ENCODE measurements at places on chromosomes 16 and 17.

DNA sequence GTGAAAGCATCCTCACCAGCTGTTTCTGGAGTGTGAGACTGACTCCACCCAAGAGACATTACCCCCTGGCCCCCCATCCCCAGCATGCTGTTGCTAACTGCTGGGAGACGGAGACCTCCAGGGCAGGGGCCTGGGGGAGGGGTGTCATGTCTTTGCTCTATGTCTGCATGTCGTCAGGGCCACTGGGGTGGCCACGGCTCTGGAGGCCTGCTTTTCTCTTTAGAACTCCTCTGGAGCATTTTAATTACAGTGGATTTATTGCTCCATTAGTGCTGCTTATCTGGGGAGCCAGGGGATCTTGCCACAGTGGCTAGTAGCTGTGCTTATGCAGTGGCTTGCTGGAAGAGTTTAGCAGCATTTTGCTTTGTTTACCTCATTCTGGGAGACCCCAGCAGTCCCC is 32.3 kb downstream of the CLEC16A start:
- DNase-seq = no peak

GRCh38 chr17:57956291-57957119 is 1.3 kb upstream of the CUEDC1 start:
- DNase-seq = peak; percentile 61

DNA sequence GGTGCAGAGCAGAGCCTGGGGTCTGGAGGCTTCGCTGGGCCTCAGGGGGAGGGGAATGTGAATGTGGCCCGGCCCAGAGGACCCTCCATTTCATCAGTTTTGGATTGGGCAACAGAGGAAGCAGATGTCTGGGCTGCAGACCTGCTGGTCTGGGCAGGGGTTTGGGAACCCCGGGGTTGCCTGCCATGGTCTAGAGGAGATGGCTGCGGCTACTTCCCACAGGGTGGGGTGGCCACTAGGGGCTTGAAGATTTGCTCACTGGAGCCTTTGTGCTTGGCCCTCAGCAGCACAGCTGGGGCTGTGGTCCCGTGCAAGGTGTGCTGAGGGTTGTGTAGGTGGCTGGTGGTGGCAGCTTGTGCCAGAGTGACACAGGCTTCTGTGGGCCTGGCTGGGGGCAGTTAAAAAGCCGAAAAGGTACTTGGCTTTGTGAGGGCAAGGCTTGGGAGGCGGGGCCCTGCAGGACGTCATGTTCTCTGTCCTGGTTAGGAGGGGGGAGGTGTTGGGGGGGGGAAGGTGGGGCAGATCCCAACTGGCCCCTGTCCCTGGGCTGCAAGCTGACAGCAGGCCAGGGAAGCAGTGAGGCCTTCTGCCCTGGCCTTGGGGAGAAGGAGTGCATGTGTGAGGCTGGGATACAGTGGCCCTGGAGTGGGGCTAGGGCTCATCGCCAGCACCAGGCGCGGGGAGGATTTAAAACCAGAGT is 98.0 kb downstream of the KPNA2 start:
- no peak for DNase-seq

- no peak for DNase-seq
These were observed 272.2 kb downstream of the CDH8 start for GRCh38 chr16:61763991-61764390.

- no peak for DNase-seq
These were observed 43.2 kb upstream of the MRPS23 start for GRCh38 chr17:57892820-57893595.

- DNase-seq = no peak
These were observed 59.9 kb upstream of the CDH5 start for GRCh38 chr16:66306366-66307150.

- DNase-seq = no peak
These were observed 9.7 kb downstream of the CDK5R1 start for GRCh38 chr17:32496395-32497073.

All from NK-92 treated with Interleukin-12 subunit alpha and Interleukin-12 subunit beta, amount 100 ng/mL, for 24 hours (cell line).